ENCODE measurements at places on chromosomes 3 and 15. TPM values are rescaled to one million over a fixed set of nuclear protein-coding genes. Genes with fewer than 3 reads are reported as not detected.

Gene KNL1
- 25.7 TPM for total RNA-seq

Gene GRAMD2A
- total RNA-seq: not detected

Gene CTXN2
- total RNA-seq: not detected

Gene ZNF860
- total RNA-seq: not detected

Gene KIF15
- total RNA-seq: 29.3 TPM

Gene MUC20
- total RNA-seq: 0.46 TPM

Gene SLC38A3
- total RNA-seq: not detected

- DNase-seq: no peak
- H3K27me3 ChIP-seq: no peaks in the 10 kb centered on the region
- H3K4me1 ChIP-seq: no peaks in the 10 kb centered on the region
- H3K36me3 ChIP-seq: peaks cover 19% of the 10 kb centered on the region
- H3K27ac ChIP-seq: no peak overlapping the region
- H3K4me3 ChIP-seq: no peak overlapping the region
Observed at GRCh38 chr3:38190481-38190881, 25.1 kb downstream of the OXSR1 start.

DNA sequence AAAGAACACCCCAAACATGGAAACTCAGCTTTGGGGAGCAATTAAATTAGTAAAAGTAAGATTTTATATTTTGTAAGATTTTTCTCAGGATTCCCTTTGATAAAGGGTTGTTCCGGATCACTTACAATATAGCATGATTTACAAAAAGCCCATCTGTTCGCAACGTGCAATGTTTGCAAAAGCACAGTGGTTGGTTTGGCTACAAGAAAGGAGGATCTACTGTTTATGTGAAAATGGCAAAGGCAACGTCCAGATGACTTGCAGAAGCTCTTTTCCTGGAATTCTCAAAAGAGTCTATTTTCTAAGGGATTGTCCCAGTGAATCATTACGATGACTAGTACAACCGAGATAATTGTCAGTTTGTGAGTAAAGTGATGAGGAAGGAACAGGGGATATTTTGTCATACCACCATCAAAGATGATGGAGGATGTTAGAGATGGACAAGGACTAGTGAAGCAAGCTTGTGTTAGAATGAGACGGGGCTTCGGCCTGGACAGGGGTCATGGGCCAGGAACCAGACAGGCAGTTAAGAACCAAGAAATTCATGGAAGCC is 71.6 kb downstream of the CRYGS start:
- no peak overlapping the region for H3K27ac ChIP-seq
- no peak overlapping the region for H3K4me3 ChIP-seq
- no peaks in the 10 kb centered on the region for H3K36me3 ChIP-seq

- no peak for DNase-seq
- no peaks in the 10 kb centered on the region for H3K27me3 ChIP-seq
- no peaks in the 10 kb centered on the region for H3K36me3 ChIP-seq
- no peak overlapping the region for H3K27ac ChIP-seq
- no peaks in the 10 kb centered on the region for H3K4me1 ChIP-seq
Observed at GRCh38 chr3:36688815-36689214, 75.5 kb downstream of the DCLK3 start.

- DNase-seq: no peak
- H3K4me3 ChIP-seq: no peak overlapping the region
- no peaks in the 10 kb centered on the region for H3K4me1 ChIP-seq
- no peaks in the 10 kb centered on the region for H3K36me3 ChIP-seq
- H3K27ac ChIP-seq: no peak overlapping the region
Observed at GRCh38 chr15:48031466-48031865, 89.3 kb upstream of the SLC24A5 start.

GRCh38 chr3:196195664-196196265 is 15.4 kb downstream of the ZDHHC19 start:
- no peak for DNase-seq
- H3K4me3 ChIP-seq: no peak overlapping the region
- H3K36me3 ChIP-seq: no peaks in the 10 kb centered on the region
- peaks cover 40% of the 10 kb centered on the region for H3K4me1 ChIP-seq
- no peak overlapping the region for H3K27ac ChIP-seq
- no peaks in the 10 kb centered on the region for H3K27me3 ChIP-seq

- H3K4me3 ChIP-seq: no peak overlapping the region
- no peak for DNase-seq
- no peak overlapping the region for H3K27ac ChIP-seq
Observed at GRCh38 chr15:78206326-78207109, 27.8 kb downstream of the ACSBG1 start.

DNA sequence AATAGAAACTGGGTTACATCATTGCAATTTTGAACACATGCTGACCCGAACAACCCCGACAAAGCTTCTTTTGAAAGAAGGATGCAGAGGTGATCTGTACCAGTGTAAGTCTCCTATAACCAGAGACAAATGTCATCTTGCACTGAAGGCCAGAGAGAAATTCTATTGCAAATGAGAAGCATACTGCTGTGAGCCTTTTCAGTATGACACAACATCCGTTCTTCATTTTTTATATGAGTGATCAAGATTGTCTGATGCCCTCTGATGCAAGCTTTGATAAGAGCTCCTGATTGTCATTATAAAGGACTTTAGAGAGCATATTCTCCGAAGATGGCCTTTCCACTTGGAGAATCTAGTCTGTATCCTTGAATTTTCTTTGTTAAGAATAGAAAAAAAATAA is 36.9 kb downstream of the PCOLCE2 start:
- DNase-seq: no peak
- no peaks in the 10 kb centered on the region for H3K4me1 ChIP-seq
- no peaks in the 10 kb centered on the region for H3K36me3 ChIP-seq
- H3K27ac ChIP-seq: no peak overlapping the region
- no peak overlapping the region for H3K4me3 ChIP-seq

- no peaks in the 10 kb centered on the region for H3K4me1 ChIP-seq
- no peak overlapping the region for H3K27ac ChIP-seq
- H3K36me3 ChIP-seq: peaks cover 8% of the 10 kb centered on the region
- H3K4me3 ChIP-seq: peak overlapping the region; percentile 88
Observed at GRCh38 chr15:43135351-43135750, 2.0 kb downstream of the TMEM62 start.

- no peak for DNase-seq
- no peak overlapping the region for H3K27ac ChIP-seq
- no peak overlapping the region for H3K4me3 ChIP-seq
- H3K4me1 ChIP-seq: no peaks in the 10 kb centered on the region
- H3K27me3 ChIP-seq: peaks cover 2% of the 10 kb centered on the region
Observed at GRCh38 chr15:101458908-101459578, 30.5 kb downstream of the PCSK6 start.

GRCh38 chr3:24498796-24499195 is 4.1 kb upstream of the THRB start:
- H3K27ac ChIP-seq: no peak overlapping the region
- H3K4me3 ChIP-seq: no peak overlapping the region
- H3K4me1 ChIP-seq: peaks cover 8% of the 10 kb centered on the region
- peaks cover 4% of the 10 kb centered on the region for H3K27me3 ChIP-seq

DNA sequence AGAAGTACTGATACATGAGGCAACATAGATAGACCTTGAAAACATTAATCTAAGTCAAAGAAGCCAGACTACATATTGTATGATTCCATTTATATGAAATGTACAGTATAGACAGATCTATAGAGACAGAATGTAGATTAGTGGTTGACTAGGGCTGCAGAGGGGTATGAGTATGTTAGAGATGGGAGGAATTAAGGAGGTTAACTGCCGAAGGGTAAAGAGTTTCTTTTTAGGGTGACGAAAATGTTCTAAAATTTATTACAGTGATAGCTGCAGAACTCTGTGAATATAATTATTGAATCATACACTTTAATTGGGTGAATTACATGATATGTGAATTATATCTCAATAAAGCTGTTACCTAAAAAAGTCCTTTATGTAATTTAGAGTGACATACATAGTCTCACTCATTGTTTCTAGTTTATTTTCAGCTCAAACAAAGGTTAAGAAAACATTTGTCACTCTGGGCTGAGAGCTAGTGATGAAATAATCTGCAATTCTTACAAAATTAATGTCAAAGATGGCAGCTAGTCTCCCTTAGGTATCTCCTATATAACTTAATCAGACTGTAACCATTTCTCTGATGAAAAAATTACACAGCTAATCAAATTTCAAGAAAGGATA is 61.4 kb downstream of the DENND4A start:
- no peak for DNase-seq
- H3K27ac ChIP-seq: no peak overlapping the region
- no peak overlapping the region for H3K4me3 ChIP-seq
- H3K4me1 ChIP-seq: no peaks in the 10 kb centered on the region
- H3K36me3 ChIP-seq: peaks cover 7% of the 10 kb centered on the region

DNA sequence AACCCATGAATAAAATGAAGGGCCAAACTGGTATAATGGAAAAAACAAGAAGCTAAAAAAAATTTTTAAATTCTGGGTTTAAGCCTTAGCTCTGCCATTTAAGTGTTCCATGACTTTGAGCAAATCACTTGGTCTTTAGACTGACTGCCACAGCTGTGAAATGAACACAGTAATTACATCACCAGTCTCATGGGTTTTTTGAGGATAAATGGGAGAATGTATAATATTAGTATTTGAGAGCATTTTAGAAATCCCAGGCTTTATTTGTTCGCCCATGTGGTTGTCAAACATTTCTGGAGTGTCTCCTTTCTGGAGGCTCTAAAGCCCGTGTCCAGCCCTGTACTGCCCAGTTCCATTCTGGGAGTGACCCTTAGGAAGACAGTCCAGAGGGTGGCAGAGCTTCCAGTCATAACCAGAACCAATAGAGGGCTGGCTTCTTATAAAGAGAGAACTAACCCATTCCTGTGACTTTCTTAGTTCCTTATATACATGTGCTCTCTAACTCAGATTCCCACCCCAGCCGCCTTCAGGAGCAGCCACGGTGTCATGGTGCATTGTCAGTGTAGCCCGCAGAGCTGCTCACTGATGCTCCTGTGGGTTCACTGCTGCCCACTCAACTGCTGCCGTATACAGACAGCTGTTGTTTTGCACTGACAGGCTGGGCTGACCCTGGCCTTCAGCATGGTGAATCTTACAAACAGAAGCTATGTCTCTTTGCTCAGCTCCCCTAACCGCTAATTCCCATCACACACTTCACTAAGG is 44.7 kb downstream of the BOC start:
- H3K27me3 ChIP-seq: no peaks in the 10 kb centered on the region
- no peak for DNase-seq
- peaks cover 13% of the 10 kb centered on the region for H3K4me1 ChIP-seq

DNA sequence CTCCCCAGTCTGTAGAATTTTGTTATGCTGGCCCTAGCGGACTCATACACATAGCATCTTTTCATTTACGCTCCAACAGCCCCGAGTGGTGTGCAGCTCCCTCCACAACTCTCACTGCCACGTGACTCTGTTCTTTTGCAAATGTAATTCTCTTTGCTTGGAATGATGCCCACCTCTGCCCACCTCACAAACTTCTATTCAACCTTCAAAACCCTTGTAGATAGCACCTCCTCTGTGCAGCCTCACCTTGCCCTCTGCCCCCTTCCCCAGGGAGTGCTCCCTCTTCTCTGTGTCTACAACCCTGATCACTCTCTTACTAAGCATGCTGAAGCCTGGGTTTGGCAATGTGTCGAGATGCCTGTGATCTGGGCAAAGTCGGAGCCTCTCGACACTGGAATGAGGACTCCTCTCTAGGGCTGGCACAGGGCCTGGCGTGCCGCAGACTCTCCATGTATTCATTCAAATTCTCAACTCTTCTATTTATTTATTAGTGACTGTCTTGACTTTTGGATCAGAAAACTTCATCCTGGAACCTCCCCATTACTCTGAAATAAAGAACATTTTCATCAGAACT is 73.5 kb downstream of the MGLL start:
- no peak overlapping the region for H3K4me3 ChIP-seq
- peaks cover 54% of the 10 kb centered on the region for H3K4me1 ChIP-seq
- no peak for DNase-seq
- no peaks in the 10 kb centered on the region for H3K27me3 ChIP-seq
- H3K36me3 ChIP-seq: peaks cover 15% of the 10 kb centered on the region
